Activated CD8-positive, alpha-beta memory T cell treated with anti-CD3 and anti-CD28 coated beads, Interleukin-2, amount 10 ng/mL, durations not matched to agents 7 days and 5 days (primary cell): ENCODE measurements at places on chromosomes 4 and X.

GRCh38 chr4:55079451-55080173 is 45.8 kb downstream of the KDR start:
- no peaks in the 10 kb centered on the region for H3K27me3 ChIP-seq
- H3K27ac ChIP-seq, result no peak overlapping the region
- H3K4me3 ChIP-seq, result no peak overlapping the region
- no peaks in the 10 kb centered on the region for H3K36me3 ChIP-seq
- no peaks in the 10 kb centered on the region for H3K4me1 ChIP-seq

GRCh38 chr4:6674500-6675149 is 19.1 kb upstream of the S100P start:
- peak overlapping the region; percentile 91 for H3K4me3 ChIP-seq
- DNase-seq, result peak; percentile 82
- H3K27me3 ChIP-seq, result no peaks in the 10 kb centered on the region
- peaks cover 49% of the 10 kb centered on the region for H3K4me1 ChIP-seq
- H3K36me3 ChIP-seq, result peaks cover 41% of the 10 kb centered on the region
- peak overlapping the region; percentile 98 for H3K27ac ChIP-seq

GRCh38 chr4:152554742-152555141 is 18.9 kb upstream of the FBXW7 start:
- peak overlapping the region; percentile 69 for H3K4me3 ChIP-seq
- H3K27me3 ChIP-seq, result no peaks in the 10 kb centered on the region
- peak overlapping the region; percentile 89 for H3K27ac ChIP-seq
- peaks cover 10% of the 10 kb centered on the region for H3K36me3 ChIP-seq

- DNase-seq, result no peak
- H3K4me3 ChIP-seq, result no peak overlapping the region
- H3K4me1 ChIP-seq, result no peaks in the 10 kb centered on the region
- no peaks in the 10 kb centered on the region for H3K36me3 ChIP-seq
- no peak overlapping the region for H3K27ac ChIP-seq
- peaks cover 18% of the 10 kb centered on the region for H3K27me3 ChIP-seq
Observed at GRCh38 chr4:53551958-53552357, 39.3 kb downstream of the LNX1 start.

DNA sequence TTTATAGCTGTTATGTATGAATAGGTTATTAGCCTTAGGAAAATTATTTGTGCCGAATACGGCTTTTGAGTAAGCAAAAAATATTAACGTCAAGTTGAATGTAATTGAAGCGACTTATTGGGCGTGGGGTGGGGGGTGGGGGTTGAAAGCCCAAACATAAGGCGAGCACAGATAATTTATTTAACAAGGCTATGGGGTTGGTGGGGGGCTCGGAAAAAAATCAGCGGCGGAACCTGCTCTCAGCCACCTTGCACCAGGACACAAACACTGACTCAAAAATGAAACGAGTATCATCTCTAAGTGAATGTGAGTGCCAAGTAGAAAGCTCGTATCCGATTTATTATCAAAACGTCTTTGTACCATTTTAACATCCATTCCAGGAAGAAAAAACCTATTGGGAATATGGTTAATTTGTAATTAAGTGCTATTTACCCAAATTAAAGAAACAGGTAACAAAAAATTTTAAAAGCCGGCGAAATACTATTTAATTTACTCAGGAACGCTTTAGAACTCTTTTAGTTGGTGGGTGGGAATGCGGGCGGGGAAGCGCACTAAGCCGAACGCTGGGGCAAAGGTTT is 902 bp upstream of the LARP1B start:
- H3K4me1 ChIP-seq, result peaks cover 15% of the 10 kb centered on the region
- H3K36me3 ChIP-seq, result no peaks in the 10 kb centered on the region
- peaks cover 3% of the 10 kb centered on the region for H3K27me3 ChIP-seq
- DNase-seq, result no peak
- peak overlapping the region; percentile 85 for H3K27ac ChIP-seq

DNA sequence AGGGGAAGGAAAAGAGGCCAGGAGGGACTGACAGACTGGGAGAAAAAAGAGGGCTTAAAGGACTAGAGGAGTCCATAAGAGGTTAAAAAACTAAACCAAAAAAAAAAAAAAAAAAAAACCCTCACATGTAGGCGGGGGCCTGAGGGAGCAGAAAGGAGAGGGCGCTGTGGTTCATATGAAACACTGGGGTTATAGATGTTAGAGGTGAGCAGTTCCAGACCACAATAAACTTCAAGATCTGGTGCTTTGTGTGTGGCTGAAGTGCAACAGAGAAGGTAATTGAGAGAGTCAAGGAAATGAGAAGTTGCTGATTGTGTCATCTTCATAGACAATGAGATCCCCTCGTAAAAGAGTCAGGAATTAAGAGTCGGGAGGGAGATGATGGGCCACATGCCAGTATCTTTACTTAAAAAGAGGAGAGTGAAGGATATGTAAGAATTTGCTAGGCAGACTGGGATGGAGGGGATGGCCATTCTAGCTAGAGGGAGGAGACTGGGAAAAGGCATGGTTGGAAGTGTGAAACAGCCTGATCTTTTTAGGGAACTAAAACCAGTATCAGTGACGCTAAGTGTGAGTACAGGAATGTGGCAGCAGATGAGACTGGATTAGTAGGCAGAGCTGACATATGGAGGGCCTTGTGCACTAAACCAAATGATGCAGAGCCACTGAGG is 18.4 kb upstream of the OGT start:
- H3K36me3 ChIP-seq, result peaks cover 3% of the 10 kb centered on the region
- H3K27ac ChIP-seq, result peak overlapping the region; percentile 8
- H3K27me3 ChIP-seq, result no peaks in the 10 kb centered on the region
- H3K4me3 ChIP-seq, result no peak overlapping the region

- H3K4me3 ChIP-seq, result no peak overlapping the region
- no peaks in the 10 kb centered on the region for H3K4me1 ChIP-seq
- no peaks in the 10 kb centered on the region for H3K36me3 ChIP-seq
Observed at GRCh38 chrX:10423716-10424115, 196.7 kb downstream of the MID1 start.

GRCh38 chr4:1043162-1043561 is 31.7 kb downstream of the FGFRL1 start:
- no peak overlapping the region for H3K27ac ChIP-seq
- DNase-seq, result no peak
- no peaks in the 10 kb centered on the region for H3K4me1 ChIP-seq

DNA sequence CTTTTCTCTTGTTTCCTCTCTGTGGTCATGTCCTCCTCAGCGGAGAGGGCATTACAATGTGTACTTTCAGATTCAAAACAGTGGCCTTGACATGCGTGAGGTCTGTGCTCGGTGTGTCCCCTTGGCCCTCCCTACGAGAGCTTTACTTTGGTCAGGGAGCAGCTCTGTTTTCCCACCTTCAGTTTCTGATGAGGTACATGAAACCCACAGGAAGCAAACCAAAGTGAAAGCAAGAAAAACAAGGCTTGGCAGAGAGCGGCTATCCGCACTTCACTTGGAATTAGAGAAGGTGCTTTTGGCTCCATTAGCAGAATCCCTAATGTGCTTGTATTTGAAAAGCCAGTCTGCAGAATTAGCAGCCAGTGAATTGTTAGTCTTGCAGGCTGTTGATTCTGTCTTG is 19.5 kb upstream of the BOD1L1 start:
- H3K27me3 ChIP-seq, result peaks cover 24% of the 10 kb centered on the region
- peak overlapping the region; percentile 6 for H3K27ac ChIP-seq
- H3K4me1 ChIP-seq, result peaks cover 8% of the 10 kb centered on the region
- H3K36me3 ChIP-seq, result no peaks in the 10 kb centered on the region
- DNase-seq, result no peak
- H3K4me3 ChIP-seq, result peak overlapping the region; percentile 29

GRCh38 chr4:25560605-25561004 is 95.0 kb upstream of the SLC34A2 start:
- no peaks in the 10 kb centered on the region for H3K36me3 ChIP-seq
- DNase-seq, result no peak
- no peak overlapping the region for H3K4me3 ChIP-seq
- no peak overlapping the region for H3K27ac ChIP-seq
- no peaks in the 10 kb centered on the region for H3K27me3 ChIP-seq
- no peaks in the 10 kb centered on the region for H3K4me1 ChIP-seq
